ENCODE measurements at places on chromosomes 12 and 14.

DNA sequence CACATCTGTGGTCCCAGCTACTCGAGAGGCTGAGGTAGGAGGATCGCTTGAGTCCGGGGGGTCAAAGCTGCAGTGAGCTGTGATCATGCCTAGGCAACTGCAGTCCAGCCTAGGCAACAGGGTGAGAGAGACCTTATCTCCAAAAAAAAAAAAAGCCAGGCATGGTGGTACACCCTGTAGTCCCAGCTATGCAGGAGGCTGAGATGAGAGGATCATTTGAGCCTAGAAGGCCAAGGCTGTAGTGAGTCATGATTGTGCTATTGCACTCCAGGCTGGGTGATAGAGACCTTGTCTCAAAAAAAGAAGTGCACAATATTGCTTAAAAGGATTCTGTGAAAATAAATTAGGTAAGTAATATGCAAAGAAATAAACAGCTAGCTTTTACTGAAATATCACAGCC lies 17.0 kb downstream of the NAA25 start:
- no peak for DNase-seq

- no peak for DNase-seq
These were observed 1.8 kb downstream of the PCNX1 start for GRCh38 chr14:70908935-70909641.

DNA sequence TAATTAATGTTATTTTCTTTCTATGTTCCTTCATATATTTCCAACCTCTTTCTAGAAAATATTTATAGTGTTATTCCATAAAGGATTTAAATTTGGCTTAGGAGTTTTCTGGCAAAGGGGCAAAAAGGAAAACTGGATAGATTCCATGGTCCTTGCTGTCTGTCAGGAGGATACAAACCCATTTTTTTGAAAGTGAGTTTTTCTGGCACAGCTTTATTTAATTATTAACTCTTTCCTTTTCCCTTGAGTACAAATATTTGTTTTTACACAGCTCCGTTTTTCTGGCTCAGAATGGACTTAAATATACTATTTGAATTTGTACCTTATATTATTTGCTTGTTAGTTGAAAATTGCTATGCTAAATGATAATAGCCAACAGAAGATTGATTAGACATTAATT lies 56.3 kb downstream of the MNAT1 start:
- no peak for DNase-seq

GRCh38 chr12:38898001-38898684 lies 7.2 kb downstream of the CPNE8 start:
- no peak for DNase-seq

GRCh38 chr12:82213761-82214160 lies 144.4 kb downstream of the CCDC59 start:
- DNase-seq: no peak

- DNase-seq: no peak
These were observed 58.7 kb upstream of the RD3L start for GRCh38 chr14:104001003-104001402.

GRCh38 chr12:71654200-71654599 lies 9.4 kb downstream of the ZFC3H1 start:
- no peak for DNase-seq

GRCh38 chr12:52280319-52280795 lies 5.9 kb downstream of the KRT86 start:
- peak; percentile 96 for DNase-seq

DNA sequence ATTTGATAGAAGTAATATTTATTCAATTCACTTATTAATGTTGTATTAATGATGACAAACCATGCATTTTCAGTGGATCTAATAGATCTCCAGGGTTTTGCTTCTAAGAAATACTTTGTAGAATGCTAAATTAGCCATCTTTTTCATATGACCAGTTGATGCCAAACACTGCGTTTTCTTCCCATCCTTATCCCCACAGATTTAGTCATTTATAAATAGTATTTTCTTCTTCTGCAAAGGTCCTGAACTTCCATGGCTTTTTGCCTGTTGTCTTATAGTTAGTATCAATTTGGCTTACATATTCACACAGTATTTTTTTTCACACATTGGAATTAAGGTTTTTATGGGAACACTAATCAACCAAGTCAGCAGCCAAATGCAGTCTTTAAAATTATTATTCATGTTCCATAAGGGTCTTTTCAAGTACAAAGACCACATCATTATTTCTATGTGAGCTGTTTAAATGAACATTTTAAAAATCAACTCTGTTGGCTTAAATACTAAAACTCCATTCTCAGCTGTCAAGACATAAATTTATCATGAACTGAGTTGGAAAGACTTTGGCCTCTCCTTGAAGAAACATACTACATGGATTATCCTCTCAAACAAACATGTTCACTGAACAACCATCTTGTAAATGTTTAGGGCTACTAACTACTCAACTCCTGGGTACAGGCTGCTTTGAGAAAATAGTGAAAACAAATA lies 1278.4 kb upstream of the FLRT2 start:
- DNase-seq: no peak

- no peak for DNase-seq
These were observed 323.3 kb downstream of the CCER1 start for GRCh38 chr12:90631591-90632212.

GRCh38 chr12:60930151-60930550 lies 1330.1 kb upstream of the USP15 start:
- DNase-seq: no peak

GRCh38 chr12:6890789-6891645 lies 13.6 kb upstream of the LRRC23 start:
- DNase-seq: peak; percentile 96

- no peak for DNase-seq
These were observed 109.0 kb upstream of the RPH3A start for GRCh38 chr12:112682586-112682985.

GRCh38 chr12:119406308-119406707 lies 71.8 kb downstream of the CCDC60 start:
- DNase-seq: no peak

Data from EL (cell line).